BJ (cell line): ENCODE measurements at places on chromosomes 12 and 14. TPM values are rescaled to one million over a fixed set of nuclear protein-coding genes. Genes with fewer than 3 reads are reported as not detected.

The OR6C6 gene
- not detected in 2 replicates for polyA plus RNA-seq

The PLD4 gene
- polyA plus RNA-seq, result 0.02 and 0.05 TPM in 2 replicates

DNA sequence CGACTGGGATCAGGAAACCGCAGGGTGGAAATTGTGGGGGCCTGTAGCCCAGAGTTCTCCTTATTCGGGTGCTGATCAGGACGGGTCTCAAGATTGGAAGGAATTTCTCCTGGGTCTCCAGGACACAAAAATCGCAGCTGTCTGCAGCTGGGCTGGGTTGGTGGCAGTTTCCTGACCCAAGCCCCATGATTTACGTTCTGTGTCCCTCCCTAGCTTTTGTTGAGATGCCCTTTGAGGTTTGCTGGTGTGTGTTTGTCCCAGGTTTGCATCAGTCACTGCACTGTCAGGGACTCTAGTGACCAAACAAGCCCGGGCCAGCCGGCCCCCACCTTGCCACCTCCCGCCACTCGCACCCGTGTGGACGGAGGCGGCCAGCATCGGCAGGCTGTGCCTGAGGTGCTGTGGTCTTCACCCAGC lies 89.5 kb downstream of the FBXL14 start:
- no peak for DNase-seq

DNA sequence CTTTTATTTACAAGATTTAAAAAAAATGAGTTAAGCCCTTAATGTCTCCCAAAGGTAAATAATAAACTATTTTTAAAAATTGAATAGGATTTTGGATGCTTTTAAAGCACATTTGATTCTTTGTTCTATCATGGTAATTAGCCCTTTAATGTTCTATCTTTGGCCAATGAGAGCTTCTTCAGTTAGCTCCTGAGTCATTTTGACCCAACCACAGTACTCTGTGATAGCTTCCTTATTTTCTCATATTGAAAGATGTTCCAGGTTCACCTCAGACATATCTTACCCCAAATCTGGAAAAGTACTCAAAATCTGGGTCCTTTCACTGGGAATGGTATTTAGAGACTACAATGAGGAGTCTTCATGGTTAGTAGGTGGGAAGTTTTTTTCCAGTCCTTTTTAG lies 98.0 kb downstream of the MYRFL start:
- DNase-seq, result no peak

DNA sequence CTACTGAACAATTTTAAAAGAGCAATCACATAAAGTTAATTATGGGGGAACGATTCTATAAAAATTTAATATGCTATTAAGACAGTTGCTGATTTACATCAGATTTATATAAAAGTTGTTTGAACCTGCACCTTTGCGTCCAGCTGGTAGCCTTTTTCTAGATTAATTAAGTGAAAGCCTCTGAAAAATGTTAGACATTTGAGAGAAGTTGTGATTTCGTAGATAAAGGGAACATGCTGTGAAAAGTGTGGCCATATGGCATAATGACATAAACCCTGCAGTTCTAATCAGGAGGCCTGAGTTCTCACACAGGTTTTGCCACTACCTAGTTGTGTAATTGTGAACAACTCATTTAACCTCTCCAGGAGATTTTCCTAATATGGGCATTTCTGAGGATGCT lies 187.2 kb downstream of the TMTC2 start:
- no peak for DNase-seq
